ENCODE measurements at places on chromosomes 5 and 9.

GRCh38 chr9:96655198-96655851 lies at the start of gene PRXL2C:
TSS of gene PRXL2C (minus strand) at chr9:96655317. CDS start at chr9:96655281, 36 bp downstream.
- DNase-seq: peak; percentile 75

GRCh38 chr5:53712327-53712726 lies 151.9 kb downstream of the NDUFS4 start:
- DNase-seq: no peak

DNA sequence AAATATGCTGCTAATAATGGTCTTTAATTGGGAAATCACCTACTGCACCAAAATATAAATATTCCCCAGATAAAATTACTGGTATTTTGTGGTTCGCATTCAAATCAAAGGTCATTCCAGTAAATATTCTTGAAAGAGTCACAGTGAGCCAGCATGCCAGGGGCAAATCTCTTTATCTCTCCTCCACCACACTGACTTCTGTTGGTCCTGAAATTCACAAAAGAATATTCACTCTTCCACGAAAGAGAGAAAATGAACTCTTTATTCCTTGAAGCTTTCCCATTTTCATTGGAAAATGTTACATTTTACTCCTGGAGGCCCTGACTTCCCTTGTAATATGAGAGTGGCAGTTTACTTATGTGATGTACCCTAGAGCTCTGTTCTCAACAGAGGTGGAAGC lies 39.7 kb downstream of the ZNF366 start:
- no peak for DNase-seq

DNA sequence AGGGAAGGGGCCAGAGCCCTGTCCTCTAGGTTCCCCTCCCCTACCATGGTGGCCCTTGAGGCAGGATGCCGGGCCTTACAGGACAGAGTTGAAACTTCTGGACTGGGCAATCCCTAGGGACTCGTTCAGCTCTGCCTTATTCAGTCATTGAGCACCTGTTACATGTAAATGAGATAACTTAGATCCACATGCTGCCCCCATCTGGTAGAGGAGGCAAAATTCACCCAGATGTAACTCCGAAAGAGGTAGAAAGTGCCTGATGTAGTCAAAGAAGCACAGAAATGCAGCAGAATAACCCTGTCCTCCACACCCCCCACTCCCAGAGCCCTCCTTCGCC lies 1.5 kb downstream of the GGTA1 start:
- no peak for DNase-seq

GRCh38 chr5:158301186-158301585 lies 442.2 kb upstream of the CLINT1 start:
- no peak for DNase-seq
